ENCODE measurements at places on chromosomes 7 and 10.
A peak's percentile ranks its signal among the peaks of the same experiment; 100 is the strongest.

GRCh38 chr10:6840766-6841165 is 260.7 kb upstream of the PRKCQ start:
- no peak for DNase-seq
- peaks cover 14% of the 10 kb centered on the region for H3K27me3 ChIP-seq
- no peaks in the 10 kb centered on the region for H3K36me3 ChIP-seq
- H3K27ac ChIP-seq: peak overlapping the region; percentile 84
- H3K4me1 ChIP-seq: peaks cover 13% of the 10 kb centered on the region
- no peak overlapping the region for H3K4me3 ChIP-seq

- no peak overlapping the region for H3K4me3 ChIP-seq
- H3K27ac ChIP-seq: no peak overlapping the region
- DNase-seq: peak; percentile 14
- no peaks in the 10 kb centered on the region for H3K36me3 ChIP-seq
- peaks cover 6% of the 10 kb centered on the region for H3K4me1 ChIP-seq
Measured at GRCh38 chr10:30587522-30588031, 42.0 kb downstream of the LYZL2 start.

GRCh38 chr10:5915451-5915850 is 25.4 kb downstream of the FBH1 start:
- H3K36me3 ChIP-seq: peaks cover 51% of the 10 kb centered on the region
- H3K27me3 ChIP-seq: no peaks in the 10 kb centered on the region
- H3K4me1 ChIP-seq: no peaks in the 10 kb centered on the region
- H3K27ac ChIP-seq: no peak overlapping the region
- DNase-seq: no peak

DNA sequence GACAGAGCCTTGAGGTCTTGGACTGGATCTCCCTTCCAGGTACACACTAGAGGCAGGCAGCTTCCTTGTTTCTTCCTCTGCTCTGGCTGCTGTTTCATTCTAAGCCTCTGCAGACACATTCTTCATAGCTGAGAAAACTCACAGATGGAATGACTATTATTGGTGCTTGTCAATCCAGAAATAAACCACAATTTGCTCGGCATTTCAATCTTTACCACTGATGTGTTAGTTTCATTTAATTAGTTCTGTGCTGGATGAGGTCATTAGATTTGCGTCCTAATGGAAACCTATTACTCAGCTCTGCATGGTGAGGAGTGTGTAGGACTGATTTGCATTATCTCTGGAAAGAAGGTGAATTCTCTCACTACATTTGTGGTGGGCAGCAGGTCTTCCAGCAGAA is 392.5 kb downstream of the NRG3 start:
- no peaks in the 10 kb centered on the region for H3K4me1 ChIP-seq
- H3K36me3 ChIP-seq: no peaks in the 10 kb centered on the region
- no peak for DNase-seq
- no peak overlapping the region for H3K27ac ChIP-seq
- H3K4me3 ChIP-seq: no peak overlapping the region

DNA sequence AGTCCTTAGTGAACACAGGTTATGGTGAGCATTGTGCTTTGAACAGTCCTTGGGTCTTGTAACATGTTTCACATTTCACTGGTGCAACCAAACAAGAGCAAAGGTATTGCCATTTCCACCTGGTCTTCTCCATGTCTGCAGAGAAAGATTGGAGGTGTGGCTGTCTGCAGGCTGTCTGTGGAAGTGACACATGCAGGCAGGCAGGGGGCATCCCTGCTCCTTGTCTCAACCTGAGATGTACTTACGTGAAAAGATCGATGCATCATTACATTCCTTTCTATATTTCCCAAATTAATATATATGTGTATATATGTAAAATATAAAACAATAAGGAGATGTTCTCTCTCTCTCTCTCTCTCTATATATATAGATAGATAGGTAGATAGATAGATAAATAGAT is 54.3 kb downstream of the LRRC18 start:
- H3K36me3 ChIP-seq: no peaks in the 10 kb centered on the region
- no peak overlapping the region for H3K4me3 ChIP-seq
- no peaks in the 10 kb centered on the region for H3K27me3 ChIP-seq
- DNase-seq: no peak
- no peak overlapping the region for H3K27ac ChIP-seq

DNA sequence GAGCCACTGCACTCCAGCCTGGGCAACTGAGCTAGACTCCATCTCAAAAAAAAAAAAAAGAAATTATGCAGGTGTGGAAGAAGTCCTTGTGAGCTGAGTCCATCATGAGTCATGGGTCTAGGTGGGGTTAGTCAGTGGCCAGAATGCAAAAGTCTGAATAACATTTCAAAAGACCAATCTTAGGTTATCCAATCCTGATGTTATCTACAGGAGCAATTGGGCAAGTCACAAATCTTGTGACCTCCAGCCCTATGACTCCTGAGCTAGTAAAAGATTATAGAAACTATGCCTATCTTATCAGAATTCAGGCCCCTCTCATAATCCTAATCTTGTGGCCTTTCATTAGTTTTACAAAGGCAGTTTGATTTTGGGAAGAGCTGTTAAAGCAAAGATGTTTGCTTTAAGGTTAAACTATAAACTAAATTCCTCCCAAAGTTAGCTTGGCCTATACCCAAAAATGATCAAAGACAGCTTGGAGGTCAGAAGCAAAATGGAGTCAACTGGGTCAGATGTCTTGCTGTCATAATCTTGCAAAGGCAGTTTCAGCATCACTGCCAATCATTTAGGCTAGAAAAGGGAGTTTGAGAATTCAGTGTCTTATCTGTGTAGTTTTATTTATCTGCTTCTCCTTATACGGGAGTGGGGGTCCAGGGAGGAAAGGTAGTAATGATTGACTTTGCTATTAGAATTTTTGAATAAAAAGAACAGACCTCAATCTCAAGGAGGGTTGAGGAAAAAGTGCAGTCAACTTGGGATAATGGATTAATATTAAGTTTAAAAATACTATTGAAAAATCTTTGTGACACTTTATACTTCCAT is 71.2 kb upstream of the TRIM24 start:
- no peaks in the 10 kb centered on the region for H3K4me1 ChIP-seq
- no peak overlapping the region for H3K4me3 ChIP-seq
- no peaks in the 10 kb centered on the region for H3K36me3 ChIP-seq
- H3K27ac ChIP-seq: no peak overlapping the region
- no peak for DNase-seq
- no peaks in the 10 kb centered on the region for H3K27me3 ChIP-seq

GRCh38 chr7:18038382-18038781 is 10.7 kb upstream of the PRPS1L1 start:
- H3K27me3 ChIP-seq: no peaks in the 10 kb centered on the region
- H3K27ac ChIP-seq: no peak overlapping the region
- H3K36me3 ChIP-seq: no peaks in the 10 kb centered on the region
- no peaks in the 10 kb centered on the region for H3K4me1 ChIP-seq

GRCh38 chr10:5071411-5072198 is 22.6 kb upstream of the AKR1C3 start:
- no peak overlapping the region for H3K27ac ChIP-seq
- no peaks in the 10 kb centered on the region for H3K27me3 ChIP-seq
- no peaks in the 10 kb centered on the region for H3K4me1 ChIP-seq
- H3K4me3 ChIP-seq: no peak overlapping the region

DNA sequence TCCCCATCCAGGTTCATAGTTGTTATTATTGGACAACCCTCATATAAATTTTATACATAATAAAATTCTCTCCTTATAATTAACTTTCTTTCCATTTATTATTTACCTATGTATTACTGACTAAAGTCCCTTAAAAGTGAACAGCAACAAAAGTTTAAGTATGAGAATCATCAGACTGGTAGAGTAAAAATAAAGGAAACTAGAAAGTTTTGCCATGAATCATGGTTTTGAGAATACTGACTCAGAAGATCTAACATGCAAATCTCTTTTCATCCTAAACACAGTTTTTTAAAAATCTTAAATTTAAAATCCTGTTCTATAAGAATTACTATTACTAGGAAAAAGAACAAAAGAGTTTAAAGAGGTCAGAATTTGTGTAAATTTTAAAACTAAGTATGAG is 32.1 kb downstream of the HERC4 start:
- peaks cover 30% of the 10 kb centered on the region for H3K4me1 ChIP-seq
- no peak for DNase-seq
- H3K27me3 ChIP-seq: no peaks in the 10 kb centered on the region
- peaks cover 14% of the 10 kb centered on the region for H3K36me3 ChIP-seq
- H3K4me3 ChIP-seq: no peak overlapping the region
- peak overlapping the region; percentile 68 for H3K27ac ChIP-seq

GRCh38 chr10:126080879-126081411 is 184.6 kb downstream of the FANK1 start:
- no peak overlapping the region for H3K27ac ChIP-seq
- no peaks in the 10 kb centered on the region for H3K4me1 ChIP-seq
- no peak overlapping the region for H3K4me3 ChIP-seq
- no peak for DNase-seq
- peaks cover 5% of the 10 kb centered on the region for H3K27me3 ChIP-seq

- H3K4me3 ChIP-seq: no peak overlapping the region
- H3K4me1 ChIP-seq: peaks cover 29% of the 10 kb centered on the region
- no peaks in the 10 kb centered on the region for H3K27me3 ChIP-seq
- no peak for DNase-seq
- H3K27ac ChIP-seq: no peak overlapping the region
Measured at GRCh38 chr10:74051736-74052342, 53.9 kb downstream of the VCL start.

DNA sequence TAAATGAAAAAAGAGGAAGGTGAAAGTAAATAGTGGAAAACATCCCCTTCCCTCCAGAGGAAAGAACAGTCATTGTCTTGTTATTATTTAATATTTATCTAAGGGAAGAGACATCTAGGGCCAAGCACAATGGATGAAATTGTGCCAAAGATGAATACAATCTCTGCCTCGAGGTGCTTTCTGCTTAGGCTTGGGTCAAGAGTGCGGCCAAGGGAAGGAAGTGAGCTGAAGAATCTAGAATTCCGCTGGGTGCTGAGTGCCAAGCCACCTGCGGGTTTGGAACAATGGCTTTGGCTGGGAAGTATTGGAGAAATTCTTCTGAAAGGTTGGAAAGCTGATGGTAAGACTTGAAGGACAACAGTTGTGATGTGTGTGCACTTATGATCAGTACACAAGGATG is 531.3 kb upstream of the FZD8 start:
- H3K4me3 ChIP-seq: no peak overlapping the region
- H3K4me1 ChIP-seq: no peaks in the 10 kb centered on the region
- no peaks in the 10 kb centered on the region for H3K36me3 ChIP-seq
- no peaks in the 10 kb centered on the region for H3K27me3 ChIP-seq
- H3K27ac ChIP-seq: no peak overlapping the region
- DNase-seq: no peak

DNA sequence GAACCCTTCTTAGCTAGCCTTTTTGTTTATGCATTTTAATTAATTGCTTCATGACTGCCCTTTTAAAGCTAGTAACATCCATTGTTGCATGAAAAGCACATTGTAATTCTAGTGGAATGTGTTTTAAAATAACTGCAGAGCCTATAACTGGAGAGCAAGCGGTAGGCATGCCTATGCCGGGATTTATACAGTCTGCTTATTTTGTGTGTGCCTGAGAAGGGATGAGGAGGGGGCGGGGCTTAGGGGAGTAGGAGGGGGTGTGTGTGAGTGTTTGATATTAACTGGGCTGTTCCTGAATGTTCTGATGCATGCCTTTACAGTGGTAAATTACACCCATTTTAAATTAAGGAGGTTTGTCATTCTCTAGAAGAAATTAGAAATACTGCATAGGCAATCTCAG is 208.1 kb downstream of the TCF7L2 start:
- no peak for DNase-seq
- H3K4me3 ChIP-seq: no peak overlapping the region
- H3K4me1 ChIP-seq: no peaks in the 10 kb centered on the region
- H3K36me3 ChIP-seq: peaks cover 3% of the 10 kb centered on the region

DNA sequence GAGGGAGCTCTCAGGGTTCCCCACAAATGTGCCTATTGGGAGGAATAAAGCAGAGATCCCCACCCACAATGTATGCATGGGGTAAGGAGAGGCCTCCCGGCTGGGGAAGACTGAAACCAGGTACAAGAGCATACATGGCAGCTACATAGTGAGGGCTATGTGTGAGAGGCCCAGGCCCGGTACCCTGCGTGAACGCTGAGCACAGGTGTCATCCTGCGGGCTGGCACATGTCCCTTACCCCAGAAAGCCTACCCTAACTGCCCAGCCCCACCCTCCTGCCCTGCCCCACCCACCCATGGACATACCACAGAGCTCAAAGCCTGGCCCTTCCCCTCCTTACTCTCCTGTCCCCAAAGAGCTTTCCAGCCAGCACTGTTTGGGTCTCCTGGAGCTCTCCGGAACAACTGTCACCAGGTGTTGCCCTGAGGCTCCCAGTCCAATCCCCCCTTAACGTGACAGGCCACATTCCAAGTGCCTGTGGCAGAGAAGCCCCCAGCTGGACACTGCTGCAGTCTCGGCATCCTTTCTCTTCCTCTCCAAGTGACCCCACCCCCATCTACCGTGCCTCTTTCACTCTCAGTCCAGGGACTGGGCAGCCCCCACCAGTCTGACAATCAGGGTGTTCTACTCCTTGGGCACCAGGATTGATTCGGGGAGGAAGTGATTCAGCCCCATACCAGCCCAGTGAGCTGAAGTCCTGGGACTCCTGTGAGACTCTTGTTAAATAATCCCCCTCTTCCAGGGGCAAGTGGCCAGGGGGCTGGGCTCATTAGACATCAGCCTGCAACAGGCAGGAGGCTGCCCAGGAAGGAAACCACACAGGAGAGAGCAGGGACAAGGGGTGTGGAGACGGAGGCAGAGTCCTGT is 19.6 kb downstream of the GRID1 start:
- peaks cover 2% of the 10 kb centered on the region for H3K27me3 ChIP-seq
- no peak overlapping the region for H3K4me3 ChIP-seq
- no peak for DNase-seq
- H3K27ac ChIP-seq: no peak overlapping the region
- H3K4me1 ChIP-seq: no peaks in the 10 kb centered on the region
- H3K36me3 ChIP-seq: no peaks in the 10 kb centered on the region

DNA sequence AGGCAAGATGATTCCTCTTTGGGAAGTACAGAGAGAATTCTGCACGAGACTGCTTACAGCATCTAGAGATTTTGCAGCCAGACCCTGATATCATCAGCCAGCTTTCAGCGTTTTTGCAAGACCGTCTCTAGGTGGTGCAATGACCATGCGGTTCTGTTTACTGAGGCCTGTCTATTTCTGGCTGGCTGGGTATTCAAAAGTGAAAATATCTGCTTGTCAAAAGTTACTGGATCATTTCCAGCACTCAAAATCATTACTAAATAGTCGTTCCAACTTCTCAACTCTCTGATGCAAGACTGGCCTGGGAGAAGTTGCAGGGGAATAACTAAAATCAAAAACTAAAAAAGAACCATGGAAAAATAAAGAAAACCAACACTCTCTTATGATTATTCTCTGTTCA is 240.1 kb downstream of the ELMO1 start:
- peaks cover 54% of the 10 kb centered on the region for H3K36me3 ChIP-seq
- H3K27me3 ChIP-seq: no peaks in the 10 kb centered on the region
- DNase-seq: no peak

GRCh38 chr7:46153951-46154787 is 233.1 kb upstream of the IGFBP3 start:
- DNase-seq: no peak
- H3K27ac ChIP-seq: no peak overlapping the region
- no peaks in the 10 kb centered on the region for H3K36me3 ChIP-seq
- H3K27me3 ChIP-seq: peaks cover 2% of the 10 kb centered on the region
- no peaks in the 10 kb centered on the region for H3K4me1 ChIP-seq

Data from activated naive CD8-positive, alpha-beta T cell treated with anti-CD3 and anti-CD28 coated beads, Interleukin-2, amount 50 U/mL, for 24 hours (primary cell).